ENCODE measurements at places on chromosomes 3 and 15.
A peak's percentile ranks its signal among the peaks of the same experiment; 100 is the strongest.

GRCh38 chr3:169657351-169658124, 6.0 kb downstream of the MECOM start:
- DNase-seq: no peak

DNA sequence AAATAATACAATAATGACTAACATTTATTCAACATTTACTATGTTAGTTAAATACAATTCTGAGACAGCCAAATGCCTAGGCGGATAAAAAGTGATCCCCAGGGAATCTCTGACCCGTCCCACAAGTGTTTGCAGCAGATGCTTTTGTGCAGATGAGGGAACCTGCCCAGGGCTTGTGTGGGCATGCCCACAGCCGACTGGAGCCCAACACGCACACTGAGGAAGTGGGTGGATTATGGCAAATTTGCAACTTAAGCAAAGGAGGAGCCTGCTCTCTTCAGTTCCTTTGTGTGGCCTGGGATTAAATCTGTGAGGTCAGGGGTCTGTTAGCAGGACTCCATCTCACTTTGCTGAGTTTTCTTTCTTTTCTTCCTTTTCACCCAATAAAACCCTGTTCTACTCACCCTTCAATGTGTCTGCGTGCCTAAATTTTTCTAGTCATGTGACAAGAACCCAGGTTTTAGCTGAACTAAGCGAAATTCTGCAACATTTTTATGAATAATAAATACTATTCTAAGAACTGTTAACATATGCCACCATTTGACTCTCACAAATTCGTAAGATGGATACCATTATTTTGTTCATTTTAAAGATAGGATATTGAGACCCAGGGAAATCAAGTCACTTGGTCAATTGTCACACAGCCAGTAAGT, 13.9 kb upstream of the RTP1 start:
- peak; percentile 33 for DNase-seq

DNA sequence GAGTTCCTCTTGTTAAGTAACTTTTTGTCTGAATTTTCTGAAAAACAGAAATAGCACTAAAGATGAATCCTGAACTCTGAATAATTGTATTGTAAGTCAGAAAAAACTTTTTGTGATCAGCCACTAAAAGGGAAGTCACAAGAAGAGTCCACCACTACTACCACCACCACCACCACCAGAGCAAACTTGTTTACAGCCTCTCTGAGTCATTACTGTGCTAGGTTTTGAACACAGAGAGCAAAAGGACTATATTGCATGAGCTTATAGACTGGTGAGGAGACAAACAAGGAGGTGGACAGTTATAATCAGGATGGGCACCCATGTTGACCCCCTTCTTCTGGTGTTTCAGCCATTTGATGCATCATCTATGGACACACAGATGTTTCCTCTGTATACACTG, 141.7 kb downstream of the IL5RA start:
- DNase-seq: no peak

DNA sequence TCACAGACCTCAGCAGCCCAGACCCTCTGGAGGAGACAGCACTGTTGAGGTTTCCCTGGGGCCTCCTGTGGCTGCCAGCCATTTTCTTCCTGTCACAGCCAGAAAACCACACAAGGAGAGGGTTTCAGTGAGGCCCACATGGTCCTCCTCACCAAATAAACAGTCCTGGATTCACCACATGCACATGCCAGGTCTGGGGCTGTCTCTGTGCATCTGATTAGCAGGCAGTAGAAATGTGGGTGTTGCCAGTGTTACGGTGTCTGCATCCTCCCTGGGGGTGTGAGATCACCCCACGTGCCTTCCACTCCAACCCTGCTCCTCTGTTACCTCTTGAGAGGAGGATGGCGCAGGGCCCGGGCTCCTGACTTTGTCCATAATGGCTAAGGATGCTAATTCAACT, 140.4 kb downstream of the CHDH start:
- DNase-seq: no peak

GRCh38 chr3:42024591-42025351, 62.9 kb upstream of the ULK4 start:
- DNase-seq: peak; percentile 48

DNA sequence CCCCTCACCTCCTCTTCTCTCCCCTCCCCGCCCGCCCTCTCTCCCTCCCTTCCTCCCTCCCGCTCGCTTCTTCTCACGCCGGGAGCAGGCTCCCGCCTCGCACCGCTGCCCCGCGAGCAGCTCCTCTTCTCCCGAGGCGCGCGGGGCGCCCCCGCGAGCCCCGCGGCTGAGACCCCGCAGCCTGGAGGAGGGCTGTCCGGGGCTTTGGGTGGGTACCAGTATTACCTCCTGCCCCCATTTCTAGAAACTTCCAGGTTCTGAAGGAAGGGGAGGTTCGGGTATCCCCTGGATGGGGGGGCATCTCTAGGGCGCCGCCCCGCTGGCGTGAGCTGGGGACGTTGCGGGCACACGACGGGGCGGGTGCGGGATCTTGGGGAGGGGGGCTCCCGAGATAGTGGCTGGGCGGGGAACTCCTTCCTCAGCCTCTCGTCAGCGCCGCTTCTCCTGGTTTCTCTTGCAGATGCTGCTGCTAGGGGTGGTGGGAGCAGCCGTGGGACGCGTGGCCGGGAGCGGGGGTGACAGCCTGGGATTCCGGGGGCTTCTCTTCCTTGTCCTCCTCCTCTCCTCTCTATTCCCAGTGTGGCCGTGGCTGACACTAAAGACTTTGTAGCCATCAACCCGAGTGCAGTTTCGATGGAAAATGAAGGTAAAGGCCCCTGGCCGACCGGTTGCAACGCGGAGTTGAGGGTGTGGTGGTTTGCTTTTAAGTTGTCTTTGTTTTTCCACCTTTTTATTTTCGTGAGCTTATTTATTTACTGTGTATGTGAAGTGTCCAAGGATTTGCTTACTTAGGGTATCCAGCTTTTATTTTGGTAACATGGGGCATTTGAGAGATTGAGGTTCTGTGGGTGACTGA, 474 bp downstream of the ATP2C1 start:
- peak; percentile 75 for DNase-seq

DNA sequence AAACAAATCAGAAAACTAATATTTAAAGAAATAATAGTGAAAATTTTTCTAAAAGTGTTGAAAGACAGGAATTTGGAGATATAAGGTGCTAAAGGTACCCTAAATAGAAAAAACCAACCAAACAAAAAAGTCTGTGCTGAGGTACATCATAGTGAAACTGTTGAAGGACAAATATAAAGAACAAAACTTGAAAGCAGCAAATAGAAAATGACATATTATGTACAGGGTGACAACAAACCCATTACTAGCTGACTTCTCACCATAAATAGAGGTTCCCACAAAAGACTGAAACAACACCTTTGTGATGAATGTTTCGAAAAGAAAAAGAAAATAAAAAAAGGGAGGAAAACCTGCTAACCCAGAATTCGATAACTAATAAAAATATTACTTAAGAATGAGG, 502.5 kb upstream of the NECTIN3 start:
- DNase-seq: no peak

DNA sequence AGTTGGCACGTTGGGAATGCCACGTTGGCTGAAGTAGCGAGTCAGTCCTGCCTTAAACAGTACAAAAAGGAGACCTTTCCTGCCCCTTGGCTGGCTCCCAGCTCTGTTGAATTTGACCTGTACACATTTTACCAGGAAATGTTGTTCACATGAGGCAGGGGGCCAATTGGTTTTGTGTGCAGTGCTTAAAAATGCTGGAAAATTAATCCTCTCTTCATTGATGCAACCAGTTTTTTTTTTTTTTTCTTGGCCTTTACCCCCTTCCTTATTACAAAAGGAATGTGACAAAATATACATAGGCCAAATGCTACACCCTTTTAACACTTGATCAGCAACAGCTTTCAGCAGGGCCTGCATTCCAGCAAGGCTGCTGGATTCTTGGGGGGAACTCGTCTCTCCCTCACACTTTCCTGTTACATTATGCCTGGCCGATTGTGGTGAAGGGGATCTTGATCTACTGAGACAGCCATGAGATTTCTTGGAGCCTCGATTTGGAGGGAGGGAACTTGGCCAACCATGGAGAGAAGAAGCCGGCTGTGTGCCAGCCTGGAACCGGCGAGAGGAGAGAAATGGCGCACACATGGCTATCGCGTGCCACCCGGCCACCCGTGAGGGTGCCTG, 93.1 kb downstream of the DNASE1L3 start:
- DNase-seq: no peak

DNA sequence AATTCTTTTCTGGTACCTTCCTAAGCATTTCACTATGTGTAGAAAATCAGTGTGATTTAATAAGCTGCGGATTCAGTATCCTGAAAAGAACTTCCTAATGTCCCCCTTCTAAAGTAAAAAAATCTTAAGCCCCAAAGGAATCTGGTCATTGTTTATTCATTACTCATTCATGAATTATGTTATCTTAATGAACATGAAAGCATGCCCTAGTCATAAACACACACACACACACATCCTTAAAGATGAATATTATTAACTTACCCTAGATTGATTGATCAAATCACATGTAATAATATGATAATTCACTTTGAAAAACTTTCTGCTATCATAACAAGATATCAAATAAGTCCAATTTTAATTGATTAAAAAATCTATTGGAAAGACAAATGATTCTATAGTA, 96.4 kb upstream of the BFSP2 start:
- no peak for DNase-seq

DNA sequence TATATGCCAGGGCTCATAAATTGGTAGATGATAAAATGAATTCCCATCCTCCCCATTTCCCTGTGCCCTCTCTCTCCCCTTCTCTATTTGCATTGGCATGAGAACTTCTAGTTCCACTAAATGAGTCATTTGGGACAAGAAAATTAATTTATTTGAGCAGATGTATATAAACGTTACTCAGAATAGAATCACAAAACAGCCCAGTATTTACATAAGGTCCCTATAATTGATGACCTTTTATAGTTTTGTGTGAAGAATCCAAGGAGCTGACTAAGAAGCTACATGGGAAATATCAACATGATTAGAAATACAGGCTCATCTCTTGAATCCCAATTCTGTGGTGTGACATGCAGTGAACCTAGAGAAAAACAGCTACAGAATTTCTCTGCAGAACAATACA, 617.7 kb upstream of the NR2F2 start:
- DNase-seq: no peak

GRCh38 chr3:78645628-78646310, 1122.0 kb downstream of the ROBO1 start:
- DNase-seq: peak; percentile 92

- no peak for DNase-seq
These were observed 25.3 kb downstream of the EPHB3 start for GRCh38 chr3:184586851-184587250.

DNA sequence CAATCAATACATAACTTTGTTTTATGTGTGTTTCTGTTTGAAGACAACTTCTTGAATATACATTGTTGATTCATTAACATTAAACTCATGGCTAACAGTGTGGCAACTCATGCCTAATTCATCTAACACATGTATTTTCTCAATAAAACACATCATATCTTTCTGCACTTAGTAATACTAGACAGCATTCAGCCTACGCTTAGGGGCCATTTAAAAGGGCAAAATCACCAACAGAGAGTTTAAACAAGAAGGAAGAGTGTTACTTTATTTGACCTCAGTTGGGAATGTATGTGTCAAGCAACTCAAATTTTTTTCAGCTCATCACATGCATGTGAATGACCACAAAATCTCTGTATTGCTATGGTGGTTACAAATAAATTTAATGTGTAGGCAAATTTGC, 128.8 kb upstream of the AADACL2 start:
- DNase-seq: peak; percentile 12

- DNase-seq: peak; percentile 41
These were observed 49.1 kb downstream of the IQCH start for GRCh38 chr15:67303490-67304363.

GRCh38 chr3:3603351-3603750, 195.9 kb upstream of the LRRN1 start:
- DNase-seq: no peak

GRCh38 chr15:41530363-41530956, 13.6 kb downstream of the RPAP1 start:
- DNase-seq: no peak

Measured in adipocyte (in vitro differentiated cells).